ENCODE measurements at places on chromosomes 7 and 10.

DNA sequence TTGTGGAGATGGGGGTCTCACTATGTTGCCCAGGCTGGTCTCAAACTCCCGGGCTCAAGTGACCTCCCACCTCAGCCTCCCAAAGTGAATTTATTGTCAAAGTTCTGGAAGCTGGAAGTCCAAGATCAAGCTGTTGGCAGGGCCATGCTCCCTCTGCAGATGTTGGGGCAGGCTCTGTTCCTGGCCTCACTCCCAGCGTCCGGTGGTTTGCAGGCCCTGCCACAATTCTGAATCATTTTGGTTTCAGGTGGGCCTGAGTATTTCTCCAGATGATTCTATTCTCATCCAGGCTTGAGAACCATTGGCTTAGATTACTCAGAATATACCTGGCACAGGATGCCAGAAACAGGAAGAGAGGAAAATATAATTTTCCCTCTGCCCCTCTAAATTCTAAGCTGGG, 737.4 kb downstream of the TNS3 start:
- no peak for DNase-seq

DNA sequence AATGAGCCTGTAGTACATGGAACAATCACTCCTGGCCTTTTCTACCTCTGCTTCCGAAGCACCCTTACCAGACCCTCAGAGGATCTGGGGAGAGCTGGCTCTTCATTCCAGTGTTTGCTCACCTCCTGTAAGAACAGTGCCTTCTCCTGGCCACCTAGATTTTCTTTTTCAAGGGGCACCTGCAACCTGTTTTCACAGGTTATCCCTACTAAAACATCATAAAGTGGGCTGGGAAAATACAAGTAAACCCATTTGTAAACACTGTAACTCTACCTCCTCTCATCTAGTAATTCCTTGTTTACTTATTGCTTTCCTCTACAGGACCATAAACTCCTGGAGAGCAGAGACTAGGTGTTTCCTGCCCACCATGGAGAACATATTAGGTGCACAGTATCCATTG, 1.1 kb downstream of the PIK3AP1 start:
- DNase-seq: no peak

DNA sequence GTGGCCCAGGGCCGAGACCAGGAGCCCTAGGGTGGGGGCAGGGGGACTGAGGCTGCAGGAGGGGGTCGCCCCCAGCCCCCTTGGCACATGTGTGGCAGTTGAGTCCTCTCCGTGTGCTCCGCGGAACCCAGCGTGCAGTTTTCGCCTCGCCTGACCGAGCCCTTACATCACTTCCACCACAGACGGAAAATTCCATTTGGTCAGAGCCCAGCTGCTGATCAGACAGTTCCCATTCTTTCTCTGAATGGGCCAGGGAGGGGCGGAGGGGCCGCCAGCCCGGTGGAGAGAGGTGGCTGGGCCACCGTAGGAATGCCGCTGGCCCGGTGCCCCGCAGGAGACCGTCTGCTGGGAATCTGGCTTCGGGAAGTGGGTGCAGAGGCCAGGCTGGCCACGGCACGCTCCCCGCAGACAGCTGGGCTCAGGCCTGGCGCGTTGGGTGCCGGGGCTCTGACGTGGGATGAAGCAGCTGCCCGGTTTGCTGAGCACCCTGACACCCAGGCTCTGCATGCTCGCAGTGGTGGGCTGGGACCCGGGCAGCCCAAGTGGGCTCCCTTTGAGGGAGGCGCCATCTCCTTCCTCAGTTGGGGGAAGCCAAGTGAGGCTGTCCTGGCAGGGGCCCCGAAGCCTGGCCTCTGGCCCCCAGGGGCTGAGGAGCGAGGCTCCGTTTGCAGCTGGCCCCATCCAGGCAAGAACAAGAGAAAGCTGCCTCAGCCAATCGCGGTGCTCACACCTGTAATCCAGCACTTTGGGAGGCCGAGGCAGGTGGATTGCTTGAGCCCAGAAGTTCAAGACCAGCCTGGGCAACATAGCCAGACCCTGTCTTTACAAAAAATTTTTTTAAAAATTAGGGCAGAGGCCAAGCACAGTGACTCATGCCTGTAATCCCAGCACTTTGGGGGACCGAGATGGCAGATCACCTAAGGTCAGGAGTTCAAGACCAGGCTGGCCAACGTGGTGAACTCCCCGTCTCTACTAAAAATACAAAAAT, 9.9 kb downstream of the TTYH3 start:
- peak; percentile 55 for DNase-seq

DNA sequence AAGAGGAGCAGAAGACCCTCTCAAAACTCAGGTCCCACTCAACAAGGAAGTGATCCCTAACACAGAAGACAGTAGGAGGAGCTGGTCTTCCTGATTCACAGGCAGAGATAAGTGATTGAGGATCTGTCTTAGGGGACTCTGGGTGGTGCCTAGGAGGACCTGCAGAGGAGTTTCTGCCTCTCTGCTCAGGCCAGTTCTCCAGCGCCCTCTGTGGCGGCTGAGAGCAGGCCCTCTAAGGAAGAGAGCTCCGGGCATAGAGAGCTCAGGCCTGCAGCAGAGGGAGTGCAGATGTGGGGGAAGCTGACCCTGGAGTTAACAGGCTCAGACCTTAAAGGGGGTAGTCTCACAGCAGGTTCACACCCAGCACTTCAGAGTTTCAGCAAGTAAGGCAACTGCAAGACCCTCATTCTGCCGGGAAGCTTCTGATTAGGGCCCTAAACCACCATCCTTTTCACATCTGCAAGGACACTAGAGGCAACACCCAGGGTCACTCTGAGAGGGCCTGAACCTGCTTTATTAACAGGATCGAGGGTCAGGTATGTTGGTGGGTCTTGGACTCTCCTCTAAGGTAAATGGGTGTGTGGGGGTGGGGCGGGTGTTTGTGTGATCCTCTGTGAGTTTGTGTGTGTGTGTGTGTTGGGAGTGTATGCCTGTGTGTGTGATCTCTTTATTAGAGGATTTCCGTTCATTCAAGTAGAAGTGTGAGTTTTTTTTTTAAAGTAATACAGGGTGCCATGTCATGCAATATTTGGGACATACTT, 57.6 kb upstream of the TARP start:
- DNase-seq: no peak

DNA sequence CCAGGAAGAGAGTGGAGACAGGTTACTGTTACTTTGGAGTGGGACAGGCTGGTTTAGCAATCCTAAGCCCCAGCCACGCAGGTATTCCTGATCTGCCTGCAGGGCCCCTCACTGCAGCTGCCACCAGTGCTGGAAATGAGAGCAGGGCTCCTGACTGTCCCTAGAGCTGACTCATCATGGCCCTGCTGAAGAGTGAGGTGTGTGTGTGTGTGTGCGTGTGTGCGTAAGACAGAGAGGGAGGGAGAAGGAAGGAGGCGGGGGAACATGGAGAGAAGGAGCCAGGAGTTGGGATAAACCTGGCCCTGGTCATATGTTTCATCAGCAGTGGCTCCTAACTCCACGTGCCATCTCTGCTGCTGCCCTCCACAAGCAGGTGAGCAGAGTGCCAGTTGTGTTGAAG, 3.6 kb downstream of the FOXI2 start:
- no peak for DNase-seq

- no peak for DNase-seq
Measured at GRCh38 chr7:126440542-126440941, 812.2 kb downstream of the GRM8 start.

GRCh38 chr7:55189878-55190436, 171.1 kb downstream of the EGFR start:
- no peak for DNase-seq

DNA sequence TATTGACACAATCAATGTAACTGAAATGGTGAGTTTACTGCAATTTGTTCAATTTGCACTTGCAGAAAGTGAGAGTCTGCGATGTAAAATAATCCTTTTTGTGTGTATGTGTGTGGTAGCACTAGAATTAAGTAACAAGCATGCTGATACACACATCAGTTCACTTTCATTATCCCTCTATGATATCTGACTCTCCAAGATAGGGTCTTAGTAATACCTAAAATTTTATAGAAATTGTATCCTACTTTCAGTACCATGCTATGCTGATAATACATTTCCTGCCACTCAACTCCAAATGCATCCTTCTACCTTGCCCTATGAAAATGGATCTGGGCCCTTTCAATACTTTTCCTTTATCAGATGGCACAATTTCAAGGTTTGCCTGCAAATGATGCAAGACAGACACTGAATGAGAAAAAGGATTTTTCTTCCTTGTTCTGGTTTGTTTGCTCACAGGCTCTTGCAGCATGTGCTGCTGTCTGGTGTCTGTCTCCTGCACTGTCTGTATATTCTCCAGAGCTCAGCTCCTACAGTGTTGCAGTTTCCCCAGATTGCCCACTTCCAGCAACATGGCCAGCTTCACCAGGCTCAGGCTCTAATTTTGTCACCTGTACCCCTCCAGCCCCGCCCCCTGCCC, 297.9 kb upstream of the HGF start:
- no peak for DNase-seq
